ENCODE measurements at places on chromosomes 1 and 21.
A peak's percentile ranks its signal among the peaks of the same experiment; 100 is the strongest.

- DNase-seq: peak; percentile 81
These were observed 30.2 kb downstream of the PRDX6 start for GRCh38 chr1:173507205-173507846.

DNA sequence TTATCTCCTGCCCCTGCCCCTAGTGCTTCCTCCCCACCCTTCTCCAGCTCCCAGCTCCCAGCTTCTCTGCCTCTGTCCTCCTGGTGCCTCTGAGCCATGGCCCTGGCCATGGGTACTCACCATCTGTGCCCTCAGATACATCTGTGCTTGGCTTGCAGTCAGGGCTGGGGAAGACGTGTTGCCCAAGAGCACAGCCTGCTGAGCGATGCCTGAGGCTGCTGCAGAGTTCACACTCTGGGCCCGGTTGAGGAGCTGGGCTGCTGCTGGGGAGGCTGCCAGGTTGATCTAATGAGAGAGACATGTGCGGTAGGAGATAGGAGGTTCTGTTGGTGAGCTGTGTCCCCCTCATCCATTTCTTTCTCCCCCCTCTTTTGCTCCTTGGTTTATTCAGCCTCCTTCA is 49.4 kb upstream of the A3GALT2 start:
- DNase-seq: peak; percentile 37

- DNase-seq: no peak
These were observed 90.5 kb upstream of the TTC34 start for GRCh38 chr1:2891923-2892448.

GRCh38 chr1:203402629-203403337 is 51.9 kb upstream of the FMOD start:
- peak; percentile 71 for DNase-seq

DNA sequence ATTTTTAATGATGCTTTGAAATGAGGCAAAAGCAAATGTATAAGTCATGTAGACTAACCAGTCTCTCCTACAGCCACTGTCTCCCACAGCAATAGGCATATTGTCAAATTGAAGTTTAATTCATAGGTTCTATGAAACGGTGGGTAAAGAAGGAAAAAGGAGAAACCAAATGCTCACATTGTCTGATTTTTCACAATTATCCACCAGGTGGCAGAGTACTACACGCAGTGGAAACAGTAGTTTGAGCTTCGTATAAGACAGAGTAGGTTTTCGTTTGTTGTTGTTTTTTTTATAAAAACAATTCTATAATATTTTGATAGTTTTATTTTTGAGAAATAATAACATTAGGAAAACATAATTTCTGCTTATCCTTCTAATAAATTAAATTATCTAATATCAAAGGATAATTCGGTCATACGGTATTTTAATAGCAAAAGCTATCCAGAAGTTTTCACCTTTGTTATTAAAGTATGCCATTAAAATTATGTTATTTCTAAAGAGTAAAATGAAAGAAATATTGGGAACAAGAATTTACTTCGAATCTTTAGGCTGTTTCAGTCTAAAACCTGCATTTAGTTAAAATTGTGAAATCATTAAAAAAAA is 39.1 kb downstream of the TYW3 start:
- peak; percentile 64 for DNase-seq

GRCh38 chr1:225461533-225462428 is 33.9 kb upstream of the LBR start:
- no peak for DNase-seq

GRCh38 chr1:46547481-46548383 is 3.7 kb downstream of the KNCN start:
- DNase-seq: peak; percentile 74

- no peak for DNase-seq
These were observed 491.0 kb downstream of the MATN1 start for GRCh38 chr1:30232288-30232899.

GRCh38 chr1:33762109-33762830 is 101.6 kb upstream of the HMGB4 start:
- DNase-seq: no peak

GRCh38 chr1:144551543-144552424 is 40.9 kb upstream of the PPIAL4F start:
- DNase-seq: peak; percentile 93

DNA sequence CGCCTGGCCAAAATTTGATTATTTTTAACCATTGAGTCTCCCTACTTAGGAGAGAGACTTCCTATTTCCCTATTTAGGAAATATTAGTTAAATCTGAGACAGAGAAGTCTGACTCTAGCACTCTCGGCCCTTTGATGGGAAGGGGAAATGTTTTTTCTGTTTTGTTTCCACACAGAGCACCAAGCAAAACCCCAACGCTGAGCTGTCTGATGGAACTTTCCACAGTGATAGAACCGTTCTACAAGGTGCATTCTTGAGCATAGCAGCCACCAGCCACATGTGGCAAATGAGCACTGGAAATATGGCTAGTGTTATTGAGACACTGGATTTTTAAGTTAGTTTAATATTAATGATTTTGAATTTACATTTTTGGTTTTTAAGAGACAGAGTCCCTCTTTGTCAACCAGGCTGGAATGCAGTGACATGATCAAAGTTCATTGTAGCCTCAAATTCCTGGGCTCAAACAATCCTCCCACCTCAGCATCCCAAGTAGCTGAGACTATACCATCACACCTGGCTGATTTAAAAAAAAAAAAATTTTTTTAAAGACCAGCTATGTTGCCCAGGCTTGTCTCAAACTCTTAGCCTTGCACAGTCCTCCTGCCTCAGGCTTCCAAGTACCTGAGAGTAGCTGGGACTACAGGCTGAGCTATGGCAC is 77.3 kb upstream of the GALNT2 start:
- DNase-seq: no peak

- DNase-seq: no peak
These were observed 120.5 kb downstream of the UBR4 start for GRCh38 chr1:19089524-19089923.

DNA sequence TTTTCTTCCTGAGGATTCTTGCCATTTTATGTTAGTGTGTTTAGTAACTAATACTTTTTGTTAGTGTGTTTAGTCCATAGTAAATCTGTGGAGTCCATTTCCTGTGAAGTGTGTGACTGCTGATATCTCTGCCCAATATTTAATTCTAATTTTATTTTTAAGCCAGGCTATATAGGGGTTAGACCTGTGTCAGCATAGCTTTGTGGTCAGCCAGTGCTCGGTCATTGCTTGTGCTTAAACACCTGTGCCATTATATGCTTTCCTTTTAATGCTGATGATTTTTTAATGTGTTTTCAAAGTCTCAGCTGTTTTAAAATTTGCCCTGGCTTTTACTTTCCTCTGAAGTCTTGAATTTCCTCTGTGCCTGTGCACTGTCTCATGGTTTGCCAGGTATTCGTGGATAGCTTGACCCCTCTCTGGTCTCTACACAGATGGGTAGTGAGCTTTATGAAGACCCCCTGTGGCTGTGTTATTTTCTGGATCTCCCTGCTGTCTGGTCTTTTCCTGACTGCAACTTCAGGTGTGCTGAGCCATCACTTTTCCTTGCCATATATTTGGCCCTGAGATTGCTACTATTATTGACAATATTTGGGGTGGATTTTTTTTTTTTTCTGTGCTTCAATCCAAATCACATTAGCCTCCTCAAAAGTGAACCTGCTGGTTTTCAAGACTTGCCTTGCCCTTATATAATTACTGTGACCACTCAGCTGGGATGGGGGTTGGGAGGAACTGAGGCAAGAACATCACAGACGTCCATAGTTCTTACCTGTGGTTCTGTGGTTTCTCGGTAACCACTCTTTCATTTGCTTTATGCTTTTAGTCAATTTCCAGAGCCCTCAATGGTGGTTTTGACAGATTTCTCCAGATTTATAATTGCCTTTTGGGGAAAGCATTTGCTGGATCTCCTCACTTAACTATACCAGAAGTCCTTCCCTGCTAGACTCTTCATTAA is 59.6 kb downstream of the RPS6KC1 start:
- DNase-seq: no peak

GRCh38 chr1:184888505-184888904 is 85.8 kb downstream of the NIBAN1 start:
- DNase-seq: peak; percentile 87

- no peak for DNase-seq
These were observed 29.9 kb downstream of the POFUT2 start for GRCh38 chr21:45257673-45258341.

DNA sequence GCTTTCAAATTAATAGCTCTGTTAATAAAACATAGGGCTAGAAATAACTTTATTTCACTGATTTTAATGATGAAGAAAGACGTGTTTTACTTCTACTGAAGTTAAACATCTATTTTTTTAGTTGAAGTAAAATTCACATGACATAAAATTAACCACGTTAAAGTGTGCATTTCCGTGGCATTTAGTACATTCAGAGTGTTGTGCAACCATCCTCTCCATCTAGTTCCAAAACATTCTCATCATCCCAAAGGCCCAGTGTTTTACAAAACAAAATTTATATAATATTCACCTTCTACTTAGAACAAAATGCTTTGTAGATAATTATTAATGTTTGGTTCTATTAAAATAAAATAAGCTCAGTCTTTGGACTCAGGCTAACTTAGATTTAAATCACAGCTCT is 108.5 kb upstream of the GNG12 start:
- DNase-seq: no peak

GRCh38 chr1:15008783-15009729 is 144.5 kb upstream of the TMEM51 start:
- DNase-seq: no peak

GRCh38 chr21:29082046-29082815 is 8.8 kb upstream of the CCT8 start:
- no peak for DNase-seq

- no peak for DNase-seq
These were observed 8.5 kb downstream of the MAP10 start for GRCh38 chr1:232813760-232814159.
